Right atrium auricular region (tissue), 2 donors: ENCODE measurements at places on chromosomes 5 and 9. TPM values are rescaled to one million over a fixed set of nuclear protein-coding genes. Genes with fewer than 3 reads are reported as not detected.

Gene OGN
- total RNA-seq, result 15.5 TPM

Gene TMEM174
- not detected for total RNA-seq

Gene MLANA
- total RNA-seq, result not detected

- no peak for DNase-seq
These were observed 30.1 kb downstream of the PSD2 start for GRCh38 chr5:139825690-139826089.

GRCh38 chr5:152262667-152263066, 142.4 kb downstream of the NMUR2 start:
- no peak for DNase-seq

DNA sequence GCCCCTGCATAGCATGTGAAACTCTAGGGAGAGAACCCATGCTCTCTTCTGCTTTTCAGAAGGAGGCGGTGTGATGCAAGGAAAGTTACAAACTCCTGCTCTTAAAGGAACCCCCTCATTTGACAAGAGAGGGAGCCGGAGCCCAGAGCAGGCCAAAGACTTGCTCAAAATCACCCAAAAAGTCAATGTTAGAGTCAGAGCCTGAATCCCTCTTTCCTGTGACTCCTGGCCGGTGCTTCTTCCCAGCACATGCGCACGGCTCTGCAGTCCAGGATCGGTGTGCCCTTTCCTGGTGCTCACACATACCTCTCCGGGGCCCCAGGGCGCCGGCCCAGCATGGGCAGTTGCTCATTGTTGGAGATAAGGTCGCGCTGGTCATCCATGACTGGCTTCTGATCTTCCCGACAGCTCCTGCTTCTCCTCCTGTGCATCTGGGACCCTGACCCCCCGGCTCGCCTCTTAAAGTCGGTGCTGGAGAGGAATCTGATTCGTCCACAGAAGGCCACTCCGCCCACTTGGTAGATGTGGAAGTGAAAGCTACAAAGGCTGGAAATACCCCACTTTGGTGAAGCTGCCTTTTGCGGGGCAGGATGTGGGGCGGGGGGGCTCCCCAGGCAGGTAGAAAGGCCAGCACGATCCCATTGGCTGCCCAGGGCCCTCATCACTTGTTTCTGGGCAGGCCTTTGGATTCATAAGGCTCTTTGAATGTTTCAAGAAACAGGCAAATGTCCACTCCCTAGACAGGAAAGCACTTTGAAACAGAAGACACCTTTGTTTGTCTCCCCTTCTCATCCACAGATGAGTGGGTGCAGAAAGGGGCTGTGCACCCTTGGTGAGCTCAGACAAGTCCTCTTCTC, at the start of gene CD74:
CD74 (minus strand) TSS at position 592 of the 857 bp plus-strand sequence; CDS start at position 431, 161 bp downstream.
- peak; percentile 86 for DNase-seq

GRCh38 chr5:10528056-10528816, 35.6 kb upstream of the ANKRD33B start:
- DNase-seq, result no peak

- DNase-seq, result no peak
These were observed 1.4 kb downstream of the IQGAP2 start for GRCh38 chr5:76404223-76405211.

DNA sequence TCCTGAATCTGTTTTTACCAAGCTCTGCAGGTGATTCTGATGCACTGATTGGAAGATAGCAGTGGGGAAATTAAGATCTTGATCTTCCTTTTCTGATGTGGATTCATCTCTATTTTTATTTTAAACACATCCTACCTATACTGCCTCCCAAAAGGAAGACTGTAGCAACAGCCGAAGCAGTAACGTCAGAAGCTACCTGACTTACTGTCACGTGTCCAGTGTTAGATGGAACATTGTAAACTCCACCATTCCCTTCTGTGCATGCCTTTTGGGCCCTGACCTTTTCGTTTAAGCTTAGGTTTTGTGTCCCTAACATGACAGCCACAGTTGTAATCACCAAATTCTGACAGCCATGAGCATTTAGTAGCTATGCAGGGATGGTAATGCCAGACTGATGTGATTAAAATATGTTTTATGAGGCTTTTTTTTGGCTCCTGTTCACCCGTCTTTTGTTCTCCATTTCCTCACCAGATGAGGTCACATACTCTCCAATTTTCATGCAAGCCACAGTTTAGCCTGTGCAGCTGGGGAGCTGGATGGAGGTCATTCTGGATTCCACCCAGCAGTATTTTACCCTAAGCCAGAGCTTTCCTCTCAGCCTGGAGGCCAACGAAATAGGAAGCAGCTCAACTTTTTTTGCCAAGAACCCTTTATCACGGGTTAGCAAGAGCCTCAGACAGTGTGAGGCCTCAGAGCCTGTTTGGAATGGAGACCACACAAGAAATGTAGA, 15.6 kb upstream of the FOXD1 start:
- no peak for DNase-seq

DNA sequence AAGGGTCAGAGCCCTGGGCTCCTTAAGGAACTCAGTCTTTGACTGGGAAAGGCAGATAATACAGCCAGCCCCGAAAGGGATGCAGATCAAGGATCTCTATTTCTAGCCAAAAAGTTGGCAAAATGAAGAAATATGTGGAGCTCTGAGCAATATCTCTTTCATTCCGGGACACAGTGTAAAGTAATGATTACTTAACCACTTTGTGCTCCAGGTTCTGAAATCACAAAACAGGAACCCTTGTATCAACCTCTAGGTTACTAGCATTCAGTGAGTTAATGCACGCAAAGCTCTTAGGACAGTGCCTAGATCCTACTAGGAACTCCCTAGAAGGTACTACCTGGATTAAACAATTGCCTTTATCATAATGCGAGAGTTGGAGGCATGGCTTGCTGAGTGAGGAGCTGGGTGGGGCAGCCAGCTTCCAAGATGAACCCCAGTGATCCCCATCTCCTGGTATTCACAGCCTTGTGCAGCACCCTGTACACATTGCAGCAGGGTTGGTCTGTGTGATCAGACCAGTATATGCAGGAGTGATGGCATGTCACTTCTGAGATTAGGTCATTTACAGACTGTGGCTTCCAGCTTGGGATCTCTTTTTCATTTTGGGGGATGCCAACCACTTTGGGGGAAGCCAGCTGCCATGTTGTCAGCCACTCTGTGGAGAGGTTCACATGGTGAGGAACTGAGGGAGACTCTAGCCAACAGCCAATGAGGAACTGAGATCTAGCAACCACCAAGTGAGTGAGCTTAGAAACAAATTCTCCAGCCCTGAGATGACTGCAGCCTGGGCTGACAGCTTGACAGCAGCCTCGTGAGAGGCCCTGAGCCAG, 103.1 kb upstream of the SLC44A1 start:
- peak; percentile 44 for DNase-seq
